ENCODE measurements at places on chromosomes 2 and 18.

DNA sequence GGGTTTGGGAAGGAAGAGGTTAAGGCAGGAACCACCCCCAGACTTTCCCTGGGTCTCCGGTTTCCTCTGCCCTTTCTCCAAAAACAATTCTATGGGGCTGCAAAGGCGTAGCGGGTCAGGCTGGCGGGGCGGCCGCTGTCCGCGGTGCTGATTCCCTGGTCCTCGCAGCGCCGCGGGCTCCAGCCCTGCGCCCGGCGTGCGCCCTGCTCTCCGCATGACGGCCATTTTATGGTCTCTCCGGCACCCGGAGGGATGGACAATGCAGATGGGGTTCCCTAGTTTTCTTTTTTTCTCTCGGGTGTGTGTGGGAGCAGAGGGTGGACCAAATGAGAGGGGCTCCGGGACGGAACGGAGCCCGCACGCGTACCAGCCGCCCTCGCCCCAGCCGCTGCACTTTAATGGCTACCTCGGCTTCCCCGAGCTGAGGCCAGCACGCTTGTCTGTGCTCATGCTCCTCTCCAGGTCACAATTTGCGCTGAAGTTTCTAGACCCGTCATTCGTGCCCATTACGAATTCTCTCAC is 1.6 kb downstream of the ST8SIA3 start:
- no peak for DNase-seq

- no peak for DNase-seq
Observed at GRCh38 chr2:54601339-54601738, 122.1 kb upstream of the EML6 start.

- DNase-seq, result no peak
Observed at GRCh38 chr18:53380063-53380639, 844.3 kb downstream of the MBD2 start.

GRCh38 chr2:170140561-170140960 is 37.4 kb upstream of the MYO3B start:
- no peak for DNase-seq

DNA sequence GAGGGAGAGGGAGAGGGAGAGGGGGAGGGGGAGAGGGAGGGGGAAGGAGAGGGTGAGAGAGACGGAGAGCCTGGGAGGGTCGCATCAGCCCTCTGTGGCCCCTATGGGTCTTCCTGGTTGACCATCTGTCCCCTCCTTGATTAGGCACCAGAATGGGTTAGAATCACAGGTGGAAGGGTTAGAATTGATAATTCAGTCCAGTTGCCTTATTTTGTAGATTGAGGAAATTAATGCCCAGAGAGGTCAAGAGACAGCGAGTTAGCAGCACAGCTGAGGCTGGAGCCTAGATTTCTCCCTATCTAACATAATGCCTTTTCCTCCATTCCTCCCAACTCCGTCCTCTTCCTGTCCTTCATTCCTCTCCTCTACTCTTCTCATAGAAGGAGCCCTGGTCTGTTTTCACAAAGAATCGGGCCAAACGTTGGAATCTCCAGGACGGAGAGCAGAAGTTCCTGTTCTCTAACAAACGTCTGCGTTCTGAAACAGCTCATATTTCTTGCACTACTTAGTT is 338 bp upstream of the THUMPD2 start:
- DNase-seq, result no peak

DNA sequence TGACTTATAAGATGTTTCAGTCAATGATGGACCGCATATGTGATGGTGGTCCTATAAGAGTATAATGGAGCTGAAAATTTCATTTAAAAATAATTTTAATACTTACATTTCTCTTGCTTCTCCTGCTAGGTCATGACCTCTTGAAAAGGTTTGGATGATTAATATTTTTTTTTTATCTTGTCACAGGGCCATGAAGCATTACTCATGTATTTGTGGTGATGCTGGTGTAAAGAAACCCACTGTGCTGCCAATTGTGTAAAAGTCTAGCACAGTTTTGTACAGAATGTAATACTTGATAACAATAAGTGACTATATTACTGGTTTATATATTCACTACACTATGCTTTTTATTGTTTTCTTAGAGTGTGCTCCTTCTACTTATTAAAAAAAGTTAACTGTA is 124.2 kb upstream of the CELF4 start:
- DNase-seq, result no peak

- DNase-seq, result no peak
Observed at GRCh38 chr18:48342581-48342980, 66.6 kb downstream of the ZBTB7C start.

- DNase-seq, result no peak
Observed at GRCh38 chr2:226660526-226660925, 139.1 kb downstream of the IRS1 start.

GRCh38 chr18:24763765-24764513 is 303.5 kb downstream of the HRH4 start:
- no peak for DNase-seq

DNA sequence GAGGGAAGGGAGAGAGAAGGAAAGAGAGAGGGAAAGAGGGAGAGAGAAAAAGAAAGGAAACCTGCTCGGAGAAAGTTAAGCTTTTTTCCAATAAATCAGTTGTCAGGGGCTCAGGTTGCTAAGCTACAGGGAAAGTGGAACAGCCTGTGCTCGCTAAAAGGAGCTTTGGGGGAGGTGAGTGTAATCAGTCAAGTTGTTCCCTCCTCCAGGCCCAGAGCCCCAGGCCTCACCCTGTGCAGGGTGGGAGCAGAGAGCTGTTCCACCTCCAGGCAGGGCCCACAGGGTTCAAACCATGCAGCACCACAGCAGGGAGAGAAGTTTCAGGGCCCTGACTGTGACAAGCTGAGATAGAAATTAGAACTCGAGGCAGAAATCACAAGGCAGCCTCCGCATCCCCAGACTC is 56.4 kb upstream of the PPP1CB start:
- no peak for DNase-seq

- DNase-seq, result no peak
Observed at GRCh38 chr18:21599585-21600525, 649 bp downstream of the ESCO1 start.

GRCh38 chr2:163341426-163341825 is 394.4 kb downstream of the FIGN start:
- DNase-seq, result no peak

DNA sequence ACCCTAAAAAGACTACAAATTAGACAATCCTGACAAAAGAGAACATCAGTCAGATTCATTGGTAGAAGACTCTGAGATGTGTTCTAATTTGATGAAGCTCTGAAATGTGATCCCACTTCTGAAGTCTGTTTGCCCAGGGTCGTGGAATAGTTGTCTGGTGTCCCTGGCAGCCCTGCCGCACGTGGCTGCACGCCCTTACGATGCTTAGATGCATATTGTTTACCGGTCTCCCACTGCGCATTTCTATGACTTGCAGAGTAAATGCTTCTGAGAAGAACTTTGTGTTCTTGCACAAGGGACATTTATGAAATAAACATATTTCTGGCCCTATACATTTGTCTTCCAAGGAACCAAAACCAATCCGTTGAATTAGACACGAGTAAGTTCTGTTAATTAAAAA is 243.2 kb downstream of the BABAM2 start:
- no peak for DNase-seq

- DNase-seq, result no peak
Observed at GRCh38 chr2:126855606-126856005, 43.1 kb upstream of the TEX51 start.

DNA sequence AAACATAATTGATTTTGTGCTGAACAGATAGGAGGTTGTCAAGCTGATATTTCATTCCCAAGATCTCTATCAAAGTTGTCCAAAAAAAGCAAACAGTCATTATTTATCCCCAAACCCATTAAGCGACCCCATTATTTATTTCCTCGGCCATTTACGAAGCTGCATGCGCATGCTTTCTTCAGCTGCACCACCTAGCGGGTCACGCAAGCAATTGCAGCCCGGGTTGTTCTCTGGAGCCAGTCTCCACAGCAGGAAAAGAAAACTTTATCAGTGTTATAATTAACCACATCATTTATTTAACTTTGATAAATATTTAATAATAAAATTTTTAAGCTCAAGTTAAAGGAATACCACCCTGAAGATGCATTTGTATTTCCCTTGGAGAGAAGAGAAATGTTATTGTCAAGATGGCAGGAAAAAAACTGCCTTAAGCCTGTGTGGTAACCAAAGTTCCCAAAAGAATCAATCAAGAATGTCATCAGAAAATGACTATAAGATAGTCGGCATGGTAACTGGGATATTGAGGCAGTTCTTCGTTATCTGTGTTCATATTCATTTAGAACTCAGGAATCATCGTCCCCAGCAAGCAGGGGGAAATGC is 304.7 kb downstream of the FBXO15 start:
- DNase-seq, result peak; percentile 7

GRCh38 chr18:25516747-25517498 is 165.0 kb upstream of the ZNF521 start:
- no peak for DNase-seq

GRCh38 chr18:32763293-32763692 is 9.5 kb downstream of the KLHL14 start:
- DNase-seq, result no peak

DNA sequence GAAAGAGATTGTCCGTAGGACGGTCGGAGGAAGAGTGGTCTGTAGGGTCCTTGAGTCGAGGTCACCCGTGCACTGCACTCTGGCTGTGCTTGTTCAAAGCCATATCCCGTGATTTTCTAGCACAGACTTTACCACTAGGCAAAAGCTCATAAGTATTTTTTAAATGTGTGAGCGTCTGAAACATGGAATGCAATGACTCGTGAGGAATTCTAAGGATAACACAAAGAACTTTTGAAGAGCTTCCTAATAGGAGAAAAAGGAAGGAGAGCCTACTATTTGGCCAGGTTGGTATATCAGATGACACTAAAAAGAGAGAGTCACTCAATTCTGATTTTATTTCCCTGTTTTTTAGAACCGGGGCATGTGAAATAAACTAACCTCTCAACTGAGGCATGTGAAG is 68.3 kb downstream of the CD28 start:
- no peak for DNase-seq

DNA sequence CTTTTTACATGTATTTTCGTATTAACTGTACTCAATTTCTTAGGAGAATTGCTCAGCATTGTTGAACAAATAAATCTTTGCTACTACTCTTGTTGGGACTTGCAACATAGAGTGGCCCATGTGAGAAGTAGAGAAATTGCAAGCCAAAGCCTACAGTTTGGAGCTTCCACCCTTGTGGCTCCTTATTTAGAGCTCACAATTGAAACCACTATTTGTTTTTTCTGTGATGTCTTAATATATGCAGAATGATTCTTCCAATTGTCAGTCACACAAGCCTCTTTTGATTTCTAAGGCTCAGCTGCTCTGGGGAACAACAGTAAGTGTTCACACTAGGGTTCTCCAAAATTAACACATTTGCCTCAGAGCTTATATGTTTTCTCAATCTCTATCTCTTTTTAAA is 60.2 kb upstream of the GALNT13 start:
- DNase-seq, result no peak

DNA sequence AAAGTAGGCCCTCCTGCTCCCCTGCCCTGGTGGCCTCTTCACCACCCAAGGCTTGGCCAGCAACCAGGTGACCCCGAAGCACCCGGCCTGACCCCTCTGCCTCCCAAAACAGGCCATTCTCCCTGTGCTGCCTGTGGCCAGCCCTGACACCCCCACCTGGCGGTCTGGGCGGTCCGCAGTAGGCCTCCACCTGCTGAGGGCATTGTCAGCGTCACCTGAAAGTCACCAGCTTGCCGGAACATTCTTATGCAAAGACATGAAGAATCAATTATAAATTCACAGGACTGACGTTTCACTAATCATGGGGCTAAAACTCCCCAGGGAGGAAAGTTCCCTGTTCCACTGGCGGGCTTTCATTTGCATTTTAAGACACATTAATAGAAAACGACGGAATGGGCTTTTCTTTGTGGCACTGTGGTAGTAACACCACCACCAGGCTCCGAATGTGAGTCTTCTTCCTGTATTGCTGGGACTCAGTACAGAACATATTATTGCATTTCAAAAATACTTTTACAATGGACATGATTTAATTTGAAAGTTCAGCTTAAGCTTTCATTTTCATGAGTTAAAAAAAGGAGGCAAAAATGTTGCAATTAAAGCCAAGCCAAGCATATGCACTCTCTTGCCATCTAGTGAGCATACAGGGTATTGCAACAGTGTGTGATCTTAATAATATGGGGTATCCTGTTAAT is 57.4 kb downstream of the ADI1 start:
- DNase-seq, result no peak

DNA sequence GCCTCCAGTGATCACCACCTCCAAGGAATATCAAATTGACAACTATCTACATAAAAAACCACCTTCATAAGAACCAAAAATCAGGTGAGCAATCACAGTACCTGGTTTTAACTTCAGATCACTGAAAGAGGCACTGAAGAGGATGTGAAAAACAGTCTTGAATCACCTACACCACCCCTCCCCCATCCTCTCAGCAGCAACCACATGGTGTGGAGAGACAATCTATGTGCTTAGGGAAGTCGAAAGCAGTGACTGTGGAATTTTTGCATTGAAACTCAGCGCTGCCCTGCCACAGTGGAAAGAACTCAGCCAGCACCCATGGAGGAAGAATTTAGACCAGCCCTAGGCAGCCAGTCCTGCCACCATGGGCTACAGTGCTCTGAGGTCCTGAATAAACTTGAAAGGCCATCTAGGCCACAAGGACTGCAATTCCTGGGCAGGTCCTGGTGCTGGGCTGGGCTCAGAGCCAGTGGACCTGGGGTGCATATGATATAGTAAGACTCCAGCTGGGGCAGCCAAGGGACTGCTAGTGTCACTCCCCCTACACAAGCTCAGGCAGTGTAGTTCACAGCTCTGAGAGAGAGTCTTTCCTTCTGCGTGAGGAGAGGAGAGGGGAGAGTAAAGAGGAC is 75.6 kb downstream of the ATL2 start:
- DNase-seq, result no peak

GRCh38 chr2:220701115-220701514 is 871.0 kb downstream of the EPHA4 start:
- DNase-seq, result no peak

- DNase-seq, result no peak
Observed at GRCh38 chr2:23522726-23523372, 137.9 kb downstream of the KLHL29 start.

GRCh38 chr18:23504720-23505119 is 1.4 kb downstream of the RMC1 start:
- DNase-seq, result no peak

GRCh38 chr2:233503947-233504637 is 62.5 kb downstream of the USP40 start:
- no peak for DNase-seq

DNA sequence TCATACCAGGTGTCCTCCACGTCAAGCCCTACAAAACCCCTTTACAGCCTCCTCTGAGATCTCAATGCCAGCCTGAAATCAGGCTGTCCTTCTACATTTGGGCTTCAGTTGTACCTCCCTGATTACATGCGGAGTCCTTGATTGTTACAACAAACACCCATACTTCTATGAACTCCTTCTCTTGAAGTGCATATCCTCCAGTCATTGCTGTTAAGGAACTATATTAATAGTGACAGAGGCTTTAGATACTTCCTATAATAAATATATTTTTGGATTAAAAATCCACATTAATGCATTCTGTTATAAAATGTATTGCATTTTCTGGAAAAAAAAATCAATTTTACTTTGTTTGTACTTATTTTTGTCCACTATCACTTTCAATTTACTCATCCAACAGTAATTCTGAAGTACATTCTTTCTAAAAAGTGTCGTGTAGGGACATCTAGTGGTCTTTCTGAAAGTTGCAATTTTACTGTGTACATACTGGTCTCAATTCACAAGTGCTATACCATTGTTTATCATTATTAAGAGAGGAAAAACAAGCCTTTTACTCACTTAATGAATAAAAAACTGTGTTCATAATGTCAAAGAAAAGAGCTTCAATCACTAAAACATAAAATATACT is 316.4 kb downstream of the DSEL start:
- DNase-seq, result no peak

GRCh38 chr2:6933911-6934310 is 16.7 kb downstream of the RNF144A start:
- DNase-seq, result no peak

GRCh38 chr2:54834721-54835120 is 111.3 kb downstream of the EML6 start:
- DNase-seq, result no peak

Data from T follicular helper cell (primary cell).